ENCODE measurements at places on chromosomes 1 and 21.

- DNase-seq, result no peak
Observed at GRCh38 chr21:45482899-45483821, 59.1 kb downstream of the SLC19A1 start.

DNA sequence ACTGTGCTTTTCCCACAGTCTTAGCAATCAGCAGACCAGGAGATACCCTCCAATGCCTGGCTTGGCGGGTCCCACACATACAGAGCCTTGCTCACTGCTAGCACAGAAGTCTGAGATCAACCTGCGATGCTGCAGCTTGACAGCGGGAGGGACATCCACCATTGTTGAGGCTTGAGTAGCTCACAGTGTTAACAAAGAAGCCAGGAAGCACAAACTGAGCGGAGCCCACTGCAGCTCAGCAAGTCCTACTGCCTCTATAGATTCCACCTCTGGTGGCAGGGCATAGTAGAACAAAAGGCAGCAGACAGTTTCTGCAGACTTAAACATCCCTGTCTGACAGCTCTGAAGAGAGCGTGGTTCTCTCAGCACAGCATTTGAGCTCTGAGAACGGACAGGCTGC, 33.4 kb downstream of the MNDA start:
- no peak for DNase-seq

- no peak for DNase-seq
Observed at GRCh38 chr1:181685211-181685610, 201.9 kb downstream of the CACNA1E start.

DNA sequence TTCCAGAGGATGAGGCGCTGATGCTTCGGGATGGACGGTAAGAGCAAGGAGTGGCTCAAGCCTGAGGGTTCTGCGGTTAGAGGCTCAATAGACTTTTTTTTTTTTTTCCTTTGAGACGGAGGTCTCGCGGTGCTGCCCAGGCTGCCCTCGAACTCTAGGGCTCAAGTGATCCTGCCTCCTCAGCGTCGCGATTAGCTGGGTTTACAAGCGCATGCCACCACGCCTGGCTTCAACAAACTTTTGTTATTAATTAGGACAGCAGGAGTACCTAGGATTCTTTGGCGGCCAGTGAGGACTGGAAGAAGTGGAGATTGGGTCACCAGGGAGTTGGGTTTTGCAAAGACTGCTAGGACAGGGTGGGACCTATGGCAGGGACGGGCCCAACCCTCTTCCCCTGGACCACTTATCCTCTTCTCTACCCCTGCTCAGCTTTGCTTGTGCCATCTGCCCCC, 587 bp downstream of the SCNM1 start:
- DNase-seq, result no peak

GRCh38 chr1:14952626-14953314, 200.8 kb upstream of the TMEM51 start:
- DNase-seq, result no peak

DNA sequence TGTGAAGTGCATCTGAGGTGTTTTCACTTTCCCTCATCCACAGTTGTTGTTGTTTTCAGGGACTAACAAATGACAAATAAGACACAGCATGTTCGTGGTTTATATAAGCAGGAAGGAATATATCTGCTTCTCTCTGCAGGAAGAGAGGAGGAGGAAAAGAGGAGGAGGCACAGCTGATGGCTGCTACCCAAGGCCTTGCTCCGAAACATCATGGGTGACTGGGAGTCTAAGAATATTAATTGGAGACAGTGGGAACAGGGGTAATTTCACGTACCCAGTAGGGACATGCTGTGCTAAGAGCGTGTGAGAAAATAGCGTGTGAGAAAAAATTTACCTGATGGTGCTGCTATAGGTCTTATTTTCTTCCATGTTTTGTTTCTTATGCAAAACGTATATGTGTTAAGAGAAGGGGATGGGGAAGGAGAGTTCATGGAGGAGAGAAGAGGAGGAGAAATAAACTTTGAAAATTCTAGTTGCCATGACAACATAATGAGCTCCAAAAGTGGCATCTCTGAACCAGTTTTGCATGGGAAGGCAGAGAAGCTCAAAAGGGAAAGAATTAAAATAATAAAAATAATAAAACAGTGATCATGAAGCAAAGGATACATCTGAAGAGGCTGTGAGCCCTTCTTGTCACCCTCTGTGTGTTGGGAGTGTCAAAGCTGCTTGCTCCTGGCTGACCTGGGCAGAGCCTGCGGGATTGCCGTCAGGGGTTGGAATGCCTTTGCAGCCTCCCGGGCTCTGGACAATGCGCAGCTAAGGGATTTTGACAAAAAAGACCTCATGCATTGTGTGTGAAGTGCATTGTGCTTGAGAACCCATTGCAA, 192.0 kb downstream of the CACNA1E start:
- DNase-seq, result no peak

- no peak for DNase-seq
Observed at GRCh38 chr1:58618303-58618702, 41.3 kb upstream of the TACSTD2 start.

DNA sequence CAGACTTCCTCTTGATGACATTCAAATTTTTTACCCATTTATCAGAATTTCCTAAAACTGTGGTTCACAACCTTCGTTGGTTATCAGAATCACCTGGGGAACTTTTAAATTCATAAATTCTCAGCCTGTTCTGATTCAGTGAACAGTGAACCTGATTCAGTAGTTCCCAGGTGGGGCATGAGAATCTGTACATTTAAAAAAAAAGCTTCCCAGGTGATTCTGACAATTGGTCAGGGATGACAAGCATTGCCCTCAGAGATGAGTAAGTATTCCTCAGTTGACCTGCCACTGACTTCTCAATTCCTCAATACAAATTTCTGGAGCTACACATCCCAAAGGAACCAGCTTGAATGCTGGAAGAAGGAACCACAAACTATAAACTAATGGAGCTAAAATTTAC, 23.5 kb upstream of the CR2 start:
- no peak for DNase-seq

DNA sequence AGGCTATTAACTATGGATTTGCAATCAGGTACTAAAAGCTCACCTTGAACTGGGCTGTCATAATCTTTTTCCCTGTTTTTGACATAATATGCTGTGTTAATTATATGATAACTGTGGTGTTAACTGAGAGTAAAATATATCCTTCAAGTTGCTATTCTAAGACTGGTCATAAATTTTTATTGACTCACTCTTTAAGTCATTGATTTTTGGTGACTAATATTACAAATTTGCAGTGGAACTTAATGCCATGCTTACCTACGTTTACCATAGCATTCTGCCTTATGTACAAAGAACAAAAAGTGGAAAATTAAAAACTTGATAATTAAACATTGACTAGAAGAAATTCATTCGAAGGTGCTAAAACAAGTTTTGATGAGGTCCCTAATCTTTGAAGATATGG, 872.4 kb downstream of the BRINP3 start:
- DNase-seq, result no peak

DNA sequence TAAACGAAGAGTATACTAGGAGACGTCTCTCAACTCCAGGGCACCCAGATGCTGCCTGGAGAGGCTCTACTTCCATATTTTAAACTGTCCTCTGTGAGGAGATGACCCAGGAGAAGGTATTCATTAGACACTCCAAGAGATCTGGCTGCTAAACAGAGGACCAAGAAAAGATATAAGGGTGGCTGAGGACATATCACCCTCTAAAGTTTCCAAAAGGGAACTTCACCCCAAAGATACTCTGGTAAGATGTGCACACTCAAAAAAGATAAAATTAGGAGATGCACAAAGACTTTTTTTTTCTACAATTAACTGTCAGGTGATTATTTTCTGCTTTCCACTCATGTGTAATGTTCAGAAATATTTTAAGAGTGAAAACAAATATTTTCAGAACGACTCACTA, 1.4 kb downstream of the ZNF670 start:
- no peak for DNase-seq

- no peak for DNase-seq
Observed at GRCh38 chr1:199279872-199280645, 641.2 kb downstream of the PTPRC start.

GRCh38 chr1:220527279-220527907, 543 bp upstream of the MARK1 start:
- DNase-seq, result no peak

DNA sequence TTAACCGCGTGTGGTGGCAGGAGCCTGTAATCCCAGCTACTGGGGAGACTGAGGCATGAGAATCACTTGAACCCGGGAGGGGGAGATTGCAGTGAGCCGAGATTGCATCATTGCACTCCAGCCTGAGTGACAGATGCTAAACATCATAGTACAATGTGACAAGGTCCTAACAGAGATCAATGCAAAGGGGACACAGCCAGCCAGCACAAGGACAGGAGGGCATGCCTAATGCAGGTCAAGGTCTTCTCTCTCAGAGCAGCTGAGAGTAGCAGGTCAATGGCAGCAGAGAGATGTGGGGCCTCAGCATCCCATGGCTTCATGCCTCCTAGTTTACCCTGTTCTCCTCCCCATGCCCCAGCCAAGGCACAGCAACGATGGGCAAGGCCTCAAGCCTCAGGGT, 3.0 kb upstream of the SMIM11 start:
- DNase-seq, result no peak

DNA sequence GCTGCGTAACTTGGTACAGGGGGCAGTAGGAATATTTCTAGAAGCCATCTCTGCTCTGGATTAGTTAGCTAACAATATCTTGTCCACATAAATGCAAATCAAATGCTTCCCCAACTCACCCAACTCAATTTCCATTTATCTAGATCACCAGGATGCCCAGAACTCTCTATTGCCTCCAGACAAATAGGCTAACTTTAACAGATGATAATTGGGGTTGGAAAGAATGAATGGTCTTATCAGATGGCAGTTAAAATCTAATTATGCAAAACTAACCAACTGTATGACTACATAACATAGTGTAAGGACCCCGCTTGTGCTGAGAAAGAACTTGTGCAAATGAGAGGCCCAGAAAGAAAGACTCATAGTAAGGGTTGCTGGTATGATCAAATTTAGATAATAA, 1024.8 kb downstream of the PLA2G4A start:
- DNase-seq, result no peak

DNA sequence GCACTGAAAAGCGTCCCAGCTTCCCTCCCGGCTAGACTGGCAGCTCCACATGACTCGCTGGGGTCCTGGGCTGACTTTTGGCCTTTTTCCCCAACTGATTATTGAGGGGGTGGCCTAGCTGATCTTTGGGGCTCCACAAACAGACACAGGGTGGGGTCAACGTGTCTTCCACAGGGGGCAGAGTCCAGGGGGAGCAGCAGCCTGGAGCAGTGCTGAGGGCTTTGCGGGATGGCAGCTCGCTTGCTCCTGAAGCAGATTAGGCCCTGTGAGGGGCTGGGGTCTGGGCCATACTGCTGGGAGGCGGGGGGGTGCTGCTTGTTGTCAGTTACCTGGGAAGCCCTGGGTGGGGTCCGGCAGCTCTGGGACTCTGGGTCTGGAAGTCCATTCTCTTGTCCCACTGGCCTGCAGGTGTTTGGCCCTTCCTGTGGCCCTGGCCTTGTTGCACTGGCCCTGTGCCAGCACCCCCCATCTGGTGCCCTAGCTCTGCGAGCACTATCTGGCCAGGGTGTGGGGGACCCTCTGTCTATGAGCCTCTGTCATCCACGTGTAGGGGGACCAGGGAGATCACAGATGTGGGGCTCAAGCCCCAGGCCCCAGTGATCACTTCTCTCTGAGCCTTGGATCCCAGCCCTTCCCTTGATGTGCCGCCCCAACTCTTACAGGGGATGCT, 12.3 kb upstream of the HES5 start:
- DNase-seq, result no peak

- DNase-seq, result no peak
Observed at GRCh38 chr1:11338284-11338924, 65.4 kb downstream of the UBIAD1 start.

DNA sequence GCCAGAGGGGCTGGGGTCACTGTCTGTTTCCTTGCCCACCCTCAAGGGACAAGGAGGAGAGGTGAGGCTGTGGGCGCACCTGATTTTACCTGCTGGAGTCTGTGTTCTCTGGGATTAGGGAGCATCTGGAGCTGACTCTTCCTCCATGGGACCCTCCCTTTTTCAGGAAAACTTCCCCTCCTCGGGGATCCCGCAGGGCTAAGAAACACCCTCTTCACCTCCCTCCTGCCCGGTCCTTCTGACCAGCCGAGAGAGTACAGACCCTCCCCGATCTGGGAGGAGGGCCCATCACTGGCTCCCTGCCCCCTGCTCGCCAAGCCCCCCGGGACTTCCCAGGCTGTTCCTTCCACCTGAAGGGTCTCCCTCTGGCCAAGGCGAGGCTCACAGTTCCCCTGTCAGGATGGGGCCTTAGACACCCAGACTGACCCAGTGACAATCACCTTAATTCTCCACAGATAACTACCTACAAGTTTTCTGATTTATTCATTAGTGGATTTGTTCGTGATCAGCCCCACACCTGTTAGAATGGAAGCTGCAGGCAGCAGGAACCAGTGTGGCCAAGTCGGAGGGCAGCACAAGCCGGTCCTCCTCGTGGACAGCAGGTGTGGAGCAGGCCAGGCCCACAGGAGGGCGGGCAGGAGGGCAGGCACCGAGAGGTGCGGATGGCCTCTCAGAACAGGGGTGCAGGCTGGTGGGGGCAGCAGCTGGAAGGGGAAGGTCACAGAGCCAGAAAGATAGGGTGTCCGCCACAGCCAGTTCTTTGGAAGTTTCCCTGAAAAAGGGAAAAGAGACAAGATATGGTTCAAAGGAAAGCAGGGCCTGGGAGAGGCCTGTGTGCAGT, 15.9 kb upstream of the SAMD11 start:
- no peak for DNase-seq

GRCh38 chr1:201495551-201496295, 11.2 kb downstream of the CSRP1 start:
- no peak for DNase-seq

- DNase-seq, result no peak
Observed at GRCh38 chr1:235898126-235898525, 31.4 kb upstream of the LYST start.

GRCh38 chr1:10612436-10613160, 137.8 kb downstream of the PEX14 start:
- DNase-seq, result no peak

DNA sequence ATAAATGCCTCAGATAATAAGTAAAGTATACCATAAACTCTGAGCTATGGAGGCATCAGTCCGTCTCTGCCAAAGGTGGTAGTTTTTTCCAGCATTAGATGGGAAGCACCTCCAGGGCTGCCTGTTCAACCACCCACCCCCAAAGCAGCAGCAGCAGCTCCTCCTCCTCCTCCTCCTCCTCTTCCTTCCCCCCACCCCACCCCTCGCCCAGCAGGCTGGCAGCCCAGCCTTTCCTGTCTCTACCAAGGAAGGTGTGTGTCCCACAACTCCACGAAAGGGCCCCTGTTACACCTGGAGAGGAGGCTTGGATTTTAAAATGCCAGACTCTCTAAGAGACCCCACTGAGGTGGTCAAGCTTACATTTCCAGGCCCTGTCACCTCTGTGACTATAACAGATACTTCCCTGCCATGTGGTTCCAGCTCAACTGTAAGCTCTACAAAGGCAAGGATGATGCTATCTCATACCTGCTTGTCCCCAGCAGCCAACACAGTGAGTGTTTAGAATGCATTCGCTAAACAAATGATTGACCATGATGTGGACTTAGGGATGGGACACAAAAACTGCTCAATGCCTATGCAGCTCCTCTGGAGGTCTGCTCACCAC, 76.7 kb downstream of the GFI1 start:
- DNase-seq, result no peak

- DNase-seq, result no peak
Observed at GRCh38 chr1:235329139-235329902, 951 bp downstream of the GGPS1 start.

Measured in activated naive CD4-positive, alpha-beta T cell (primary cell).